ENCODE measurements at places on chromosomes 12 and 14.
A peak's percentile ranks its signal among the peaks of the same experiment; 100 is the strongest.

DNA sequence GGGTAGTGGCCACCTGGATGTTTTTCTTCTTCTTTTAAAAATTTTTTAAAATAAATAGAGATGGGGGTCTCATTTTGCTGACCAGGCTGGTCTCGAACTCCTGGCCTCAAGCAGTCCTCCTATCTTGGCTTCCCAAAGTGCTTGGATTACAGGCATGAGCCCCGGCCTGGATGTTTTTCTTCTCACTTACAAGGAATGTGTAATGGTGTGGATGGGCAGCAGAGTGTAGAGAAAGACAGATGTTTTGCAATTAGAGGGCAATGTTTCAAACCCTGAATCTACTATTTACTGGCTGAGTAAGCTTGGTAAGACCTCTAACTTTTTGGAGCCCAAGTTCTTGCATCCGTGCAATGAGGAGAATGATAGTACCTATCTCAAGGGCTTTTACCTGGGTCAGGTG, 48.1 kb downstream of the ADCK1 start:
- no peak overlapping the region for H3K4me3 ChIP-seq
- no peaks in the 10 kb centered on the region for H3K4me1 ChIP-seq
- H3K36me3 ChIP-seq, result no peaks in the 10 kb centered on the region
- DNase-seq, result no peak
- no peak overlapping the region for H3K27ac ChIP-seq

- no peaks in the 10 kb centered on the region for H3K27me3 ChIP-seq
- DNase-seq, result no peak
- H3K27ac ChIP-seq, result no peak overlapping the region
- H3K4me1 ChIP-seq, result peaks cover 2% of the 10 kb centered on the region
Observed at GRCh38 chr12:75337905-75338304, 3.4 kb downstream of the GLIPR1L1 start.

DNA sequence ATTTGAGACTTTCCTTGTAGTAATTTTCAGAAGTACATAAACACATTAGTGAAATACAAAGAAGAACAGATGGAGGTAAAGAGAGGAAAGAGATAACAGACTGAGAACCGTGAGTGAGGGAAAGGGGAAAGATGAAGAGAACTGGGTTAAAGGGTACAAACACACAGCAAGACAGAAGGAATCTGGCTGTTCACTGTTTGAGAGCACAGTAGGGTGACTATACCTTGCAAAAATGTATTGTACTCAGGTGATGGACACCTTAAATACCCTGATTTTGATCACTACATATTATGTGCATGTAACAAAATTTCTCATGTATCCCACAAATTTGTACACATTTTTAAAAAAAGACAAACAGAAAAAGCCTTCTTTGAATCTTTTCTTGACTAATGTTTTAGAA, 2.7 kb upstream of the TRHDE start:
- peaks cover 9% of the 10 kb centered on the region for H3K27me3 ChIP-seq
- no peak for DNase-seq
- H3K4me1 ChIP-seq, result no peaks in the 10 kb centered on the region
- H3K36me3 ChIP-seq, result no peaks in the 10 kb centered on the region

DNA sequence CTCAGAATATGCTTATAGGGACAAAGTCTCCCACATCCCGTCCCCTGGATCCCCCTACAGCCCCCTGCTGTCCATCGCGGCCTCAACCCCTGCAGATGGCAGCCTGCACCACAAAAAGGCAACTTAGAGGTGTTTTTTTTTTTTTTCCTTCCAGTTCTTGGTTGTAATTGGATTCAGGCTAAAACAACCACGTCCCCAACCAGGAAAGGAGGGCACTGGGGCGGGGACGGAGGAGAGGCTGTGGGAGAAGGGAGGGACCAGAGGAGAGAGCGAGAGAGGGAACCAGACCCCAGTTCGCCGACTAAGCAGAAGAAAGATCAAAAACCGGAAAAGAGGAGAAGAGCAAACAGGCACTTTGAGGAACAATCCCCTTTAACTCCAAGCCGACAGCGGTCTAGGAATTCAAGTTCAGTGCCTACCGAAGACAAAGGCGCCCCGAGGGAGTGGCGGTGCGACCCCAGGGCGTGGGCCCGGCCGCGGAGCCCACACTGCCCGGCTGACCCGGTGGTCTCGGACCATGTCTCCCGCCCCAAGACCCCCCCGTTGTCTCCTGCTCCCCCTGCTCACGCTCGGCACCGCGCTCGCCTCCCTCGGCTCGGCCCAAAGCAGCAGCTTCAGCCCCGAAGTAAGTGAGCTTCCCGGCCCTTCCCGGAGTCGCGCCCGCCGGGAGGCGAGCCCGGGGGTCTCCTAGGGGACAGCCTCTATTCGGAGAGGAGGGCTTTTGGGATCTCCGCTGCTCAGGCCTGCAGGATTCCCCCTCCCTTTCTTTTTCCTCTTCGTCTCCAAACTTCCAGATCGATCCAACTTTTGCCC, at the start of gene MMP14:
Gene MMP14 (plus strand): TSS at position 285 of the 813 bp plus-strand sequence. CDS start 233 bp downstream, at position 518.
- H3K27me3 ChIP-seq, result no peaks in the 10 kb centered on the region
- H3K4me3 ChIP-seq, result peak within 1 kb of the TSS; percentile 85
- H3K27ac ChIP-seq, result peak within 1 kb of the TSS; percentile 98
- peaks cover 20% of the 10 kb centered on the region for H3K36me3 ChIP-seq
- H3K4me1 ChIP-seq, result peaks cover 21% of the 10 kb centered on the region
- DNase-seq, result peak; percentile 93

DNA sequence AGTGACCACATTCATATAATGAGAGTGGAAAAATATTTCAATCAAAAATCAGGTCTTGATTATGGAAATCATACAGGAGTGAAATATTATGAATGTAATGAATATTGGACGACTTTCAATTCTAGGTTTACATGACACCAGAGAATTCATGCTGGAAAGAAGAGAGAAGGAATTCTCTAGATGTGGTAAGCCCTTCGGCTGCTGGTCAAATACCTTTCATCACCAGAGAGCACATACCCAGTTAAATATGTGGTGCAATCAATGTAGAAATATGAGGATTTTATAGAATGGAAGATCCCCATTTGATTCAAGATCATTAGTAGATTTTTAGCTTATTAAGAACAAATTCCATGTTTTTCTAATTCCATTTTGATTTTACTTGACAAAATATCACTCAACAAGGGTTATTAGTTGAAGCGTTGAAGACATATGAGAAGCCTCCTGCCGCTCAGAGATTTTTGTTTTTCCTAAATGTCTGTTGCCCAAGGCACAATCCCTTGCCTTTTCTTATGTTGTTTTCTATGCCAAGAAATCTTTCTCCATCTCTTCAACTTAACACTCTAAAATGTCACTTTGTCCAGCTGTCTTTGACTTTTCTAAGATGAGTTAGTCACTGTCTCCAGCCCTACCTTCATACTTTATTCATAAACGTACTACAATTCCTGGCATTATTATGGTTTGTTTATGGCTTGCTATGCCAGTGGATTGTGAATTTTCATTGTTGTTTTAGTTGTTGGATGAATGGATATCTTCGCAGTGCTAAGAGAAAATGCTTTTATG, 72.8 kb upstream of the ZDHHC17 start:
- no peak overlapping the region for H3K4me3 ChIP-seq
- H3K27me3 ChIP-seq, result no peaks in the 10 kb centered on the region

GRCh38 chr12:75170640-75171185, 38.9 kb downstream of the KCNC2 start:
- H3K4me3 ChIP-seq, result no peak overlapping the region
- no peak for DNase-seq
- H3K27ac ChIP-seq, result no peak overlapping the region
- no peaks in the 10 kb centered on the region for H3K4me1 ChIP-seq
- no peaks in the 10 kb centered on the region for H3K36me3 ChIP-seq
- no peaks in the 10 kb centered on the region for H3K27me3 ChIP-seq

DNA sequence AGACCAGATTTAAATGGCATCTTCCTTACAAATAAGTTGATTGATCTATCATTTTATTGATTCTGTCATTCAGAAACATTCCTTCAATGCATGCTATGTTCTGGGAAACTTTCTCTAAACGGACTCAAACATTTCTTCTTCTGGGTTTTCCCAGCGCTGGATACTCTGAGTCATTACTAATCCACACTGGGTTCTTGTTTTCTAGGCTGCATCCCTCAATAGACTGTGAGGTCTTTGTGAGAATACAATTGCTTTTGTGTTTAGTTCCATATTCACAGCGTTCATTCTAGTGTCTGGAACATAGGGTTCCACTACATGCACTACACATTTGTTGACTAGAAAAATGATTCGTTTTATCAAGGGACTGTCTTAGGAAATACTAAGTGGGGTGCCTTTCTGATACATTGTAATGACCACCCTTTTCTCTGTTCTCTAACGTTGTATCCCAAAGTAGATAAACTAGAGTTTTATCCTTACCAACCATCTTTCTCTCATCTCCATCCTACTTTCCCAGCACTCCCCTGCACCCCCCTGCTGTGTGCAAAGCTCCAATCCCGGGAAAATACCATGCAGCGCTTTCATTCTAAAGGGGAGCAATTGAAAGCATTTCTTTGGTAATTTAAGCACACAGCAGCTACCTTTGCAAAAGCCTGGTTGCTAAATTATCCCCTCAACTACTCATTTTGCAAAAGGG, 878.7 kb downstream of the DIO2 start:
- no peaks in the 10 kb centered on the region for H3K27me3 ChIP-seq
- H3K4me1 ChIP-seq, result no peaks in the 10 kb centered on the region
- no peak overlapping the region for H3K27ac ChIP-seq
- H3K4me3 ChIP-seq, result no peak overlapping the region
- no peak for DNase-seq

GRCh38 chr12:123131879-123132402, 18.9 kb downstream of the PITPNM2 start:
- DNase-seq, result no peak
- no peaks in the 10 kb centered on the region for H3K27me3 ChIP-seq
- H3K36me3 ChIP-seq, result no peaks in the 10 kb centered on the region
- no peak overlapping the region for H3K4me3 ChIP-seq

DNA sequence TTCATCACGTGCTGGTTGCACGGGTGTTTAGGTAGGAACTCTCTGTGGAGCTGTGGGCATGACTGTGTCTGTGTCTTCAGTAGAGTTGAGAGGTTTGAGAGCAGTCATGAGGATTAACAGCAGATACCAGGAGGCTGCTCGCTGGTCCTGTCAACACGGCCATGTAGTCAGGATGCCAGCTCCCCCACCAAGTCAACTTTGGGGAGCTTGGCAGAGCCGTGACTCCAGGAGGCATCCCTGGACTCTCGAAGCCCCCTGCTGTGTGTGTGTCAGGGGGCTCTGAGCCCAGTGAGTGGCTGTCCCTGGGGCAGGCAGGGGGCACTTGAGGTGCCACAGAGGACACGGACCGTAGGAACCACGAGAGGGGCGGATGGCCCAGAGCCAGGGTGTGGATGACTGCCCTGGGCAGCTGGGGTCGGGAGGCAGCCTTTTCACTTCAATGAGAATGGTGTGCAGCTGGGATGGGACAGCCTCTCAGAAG, 7.2 kb upstream of the GPR132 start:
- DNase-seq, result no peak
- no peak overlapping the region for H3K27ac ChIP-seq
- H3K4me3 ChIP-seq, result no peak overlapping the region
- H3K4me1 ChIP-seq, result peaks cover 6% of the 10 kb centered on the region
- H3K27me3 ChIP-seq, result no peaks in the 10 kb centered on the region
- no peaks in the 10 kb centered on the region for H3K36me3 ChIP-seq

DNA sequence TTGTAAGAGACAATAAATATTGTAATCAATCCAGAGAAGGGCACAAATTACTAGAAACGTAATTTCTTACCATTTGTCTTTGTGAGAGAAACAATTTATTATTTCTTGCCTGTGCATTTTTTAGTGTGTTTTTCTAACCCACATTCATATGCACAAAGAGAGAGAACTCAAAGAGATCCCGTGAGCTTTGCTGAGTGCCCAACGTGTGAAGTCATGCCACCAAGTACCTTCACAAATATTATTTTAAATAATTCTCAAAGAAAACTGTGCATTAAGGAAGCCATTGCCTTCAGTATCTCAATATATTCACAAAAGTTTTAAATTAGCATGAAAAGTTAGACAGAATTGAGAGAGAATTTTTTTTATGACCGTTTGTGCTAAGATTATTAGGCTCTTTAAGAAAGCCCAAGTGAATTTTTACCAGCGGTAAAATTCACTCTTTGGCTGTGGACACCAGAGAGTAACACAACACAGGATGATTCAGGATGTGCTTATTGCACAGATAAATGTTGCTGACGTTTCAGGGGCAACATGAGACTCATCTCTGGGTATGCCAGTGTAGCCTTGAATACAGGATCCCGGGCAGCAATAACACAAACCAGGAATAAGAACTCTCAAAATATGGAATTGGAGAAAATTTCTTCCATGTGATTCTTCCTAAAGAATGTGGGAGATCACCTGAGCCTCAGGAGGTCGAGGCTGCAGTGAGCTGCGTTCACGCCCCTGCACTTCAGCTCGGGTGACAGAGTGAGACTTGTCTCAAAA, 2.9 kb downstream of the ARHGDIB start:
- DNase-seq, result no peak
- H3K36me3 ChIP-seq, result no peaks in the 10 kb centered on the region
- H3K4me1 ChIP-seq, result peaks cover 39% of the 10 kb centered on the region
- H3K27ac ChIP-seq, result peak overlapping the region; percentile 63
- H3K27me3 ChIP-seq, result no peaks in the 10 kb centered on the region

DNA sequence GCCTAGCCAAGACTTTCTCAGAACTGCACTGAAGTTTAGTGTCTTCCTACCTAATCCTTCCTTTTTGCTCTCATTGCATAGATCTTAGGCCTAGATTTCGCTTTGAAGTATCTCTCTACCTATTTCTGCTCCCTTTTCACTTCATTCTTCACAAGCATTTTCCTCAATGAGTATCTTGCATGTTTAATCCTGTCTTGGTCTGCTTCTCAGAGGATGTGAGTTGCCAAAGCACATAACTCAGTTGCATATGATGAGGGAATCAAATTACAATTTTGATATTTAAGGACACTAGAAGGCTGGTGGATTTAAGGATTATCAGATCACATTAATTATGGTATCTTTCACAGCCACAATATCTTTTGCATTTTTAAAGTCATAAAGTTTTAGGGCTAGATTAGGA, 195.5 kb upstream of the DAAM1 start:
- no peak overlapping the region for H3K4me3 ChIP-seq
- H3K27ac ChIP-seq, result no peak overlapping the region
- DNase-seq, result no peak
- no peaks in the 10 kb centered on the region for H3K27me3 ChIP-seq
- H3K36me3 ChIP-seq, result no peaks in the 10 kb centered on the region

DNA sequence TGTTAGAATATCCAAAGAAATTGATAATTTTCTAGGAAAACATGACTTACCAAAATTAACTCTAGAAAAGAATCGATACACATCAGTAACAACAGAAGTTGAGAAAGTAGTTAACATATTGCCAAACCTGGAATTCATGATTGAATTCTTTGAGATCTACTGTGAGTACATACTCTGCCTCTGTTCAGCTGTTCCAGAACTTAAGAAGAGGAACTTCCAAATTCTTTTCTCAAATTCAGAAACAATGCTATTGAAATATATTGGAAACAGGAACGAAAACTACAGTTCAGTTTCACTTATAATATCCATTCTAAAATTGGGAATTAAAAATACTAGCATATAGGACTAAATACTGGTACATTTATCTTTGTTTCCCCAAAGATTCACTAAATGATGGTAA, 57.9 kb downstream of the MARK3 start:
- DNase-seq, result no peak
- no peak overlapping the region for H3K4me3 ChIP-seq
- no peak overlapping the region for H3K27ac ChIP-seq
- H3K27me3 ChIP-seq, result no peaks in the 10 kb centered on the region
- H3K4me1 ChIP-seq, result no peaks in the 10 kb centered on the region

Measured in tibial artery (tissue), 4 donors.